ENCODE measurements at places on chromosomes 6 and 20.

DNA sequence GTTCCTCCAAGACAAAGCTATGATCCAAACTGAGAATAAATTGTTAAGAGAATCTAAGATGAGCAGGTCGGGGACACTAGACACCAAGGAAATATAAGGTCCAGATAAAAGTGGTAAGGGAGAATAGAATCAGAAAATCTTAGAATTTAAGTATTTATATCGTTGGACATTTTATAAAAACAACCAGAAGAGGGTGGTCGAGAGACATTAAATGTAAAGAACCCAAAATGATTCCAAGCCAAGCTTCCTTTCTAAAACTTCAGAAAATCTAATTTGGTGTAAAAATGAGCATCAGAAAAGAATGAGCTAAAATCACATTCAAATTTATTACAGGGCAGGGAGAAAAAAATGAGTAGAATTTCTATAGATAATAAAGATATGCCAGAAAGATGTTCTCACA lies 97.8 kb upstream of the OGFRL1 start:
- peak; percentile 41 for DNase-seq

- DNase-seq = no peak
These were observed 613.7 kb upstream of the FLRT3 start for GRCh38 chr20:14951105-14951504.

GRCh38 chr6:124371974-124372475 lies 568.4 kb downstream of the NKAIN2 start:
- no peak for DNase-seq

DNA sequence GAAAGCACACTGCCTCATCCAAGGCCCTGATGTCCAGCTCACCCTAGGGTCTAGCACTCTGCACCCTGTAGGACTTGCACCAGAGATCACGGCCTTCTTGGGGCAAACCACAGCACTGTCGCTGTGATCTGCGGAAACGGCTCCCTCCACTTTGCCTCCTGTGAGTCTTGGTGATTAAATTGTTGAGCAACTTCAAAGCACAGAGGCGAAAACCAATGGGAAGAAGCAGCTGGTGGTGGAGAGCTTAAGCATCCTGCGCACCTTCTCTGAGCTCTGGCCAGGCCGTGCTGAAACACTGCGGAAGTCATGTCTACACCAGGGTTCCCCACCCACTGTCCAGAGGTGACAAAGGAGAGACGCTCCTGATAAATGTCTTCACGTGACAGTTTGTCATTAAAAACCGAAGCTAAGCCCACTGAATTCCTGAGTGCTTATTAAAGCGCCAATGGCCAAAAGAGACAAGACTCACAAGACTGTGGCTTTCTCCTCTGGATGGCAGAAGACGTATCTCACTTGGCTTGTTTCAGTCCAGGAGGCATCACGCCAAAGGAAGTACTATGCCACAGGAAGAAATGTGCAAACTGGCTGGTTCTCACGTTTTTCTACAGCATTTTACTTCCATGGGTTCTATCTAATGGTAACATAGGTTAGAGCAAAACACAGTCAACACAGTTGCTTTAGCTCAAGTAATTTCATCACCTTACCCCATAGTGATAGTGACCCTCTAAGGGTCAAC lies 3.1 kb downstream of the RAMACL start:
- no peak for DNase-seq

GRCh38 chr6:47358440-47359225 lies 48.9 kb upstream of the TNFRSF21 start:
- no peak for DNase-seq

- DNase-seq = no peak
These were observed 409.3 kb upstream of the SULF2 start for GRCh38 chr20:48194583-48194982.

DNA sequence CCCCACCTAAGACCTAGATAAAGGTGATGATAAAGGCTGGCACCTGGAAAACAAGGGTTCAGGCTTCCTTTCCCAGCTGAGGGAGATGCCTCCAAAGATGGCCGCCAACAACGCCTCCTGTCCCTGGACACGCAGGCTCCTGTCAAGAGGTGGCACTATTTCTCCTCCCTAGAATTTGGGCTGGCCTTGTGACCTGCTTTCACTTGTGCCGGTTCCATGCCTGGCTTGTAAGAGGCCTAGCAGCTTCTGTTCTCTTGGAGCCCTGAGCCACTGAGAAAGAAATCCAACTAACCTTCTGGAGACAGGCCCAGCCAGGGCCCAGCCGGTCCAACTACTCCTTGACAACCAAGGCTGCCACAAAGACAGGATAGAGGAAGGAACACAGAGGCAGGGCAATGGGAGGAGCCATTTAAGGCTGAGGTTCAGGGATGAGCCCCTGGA lies 60.2 kb upstream of the RALY start:
- DNase-seq = no peak

- DNase-seq = no peak
These were observed 43.4 kb upstream of the BLCAP start for GRCh38 chr20:37571033-37571432.

DNA sequence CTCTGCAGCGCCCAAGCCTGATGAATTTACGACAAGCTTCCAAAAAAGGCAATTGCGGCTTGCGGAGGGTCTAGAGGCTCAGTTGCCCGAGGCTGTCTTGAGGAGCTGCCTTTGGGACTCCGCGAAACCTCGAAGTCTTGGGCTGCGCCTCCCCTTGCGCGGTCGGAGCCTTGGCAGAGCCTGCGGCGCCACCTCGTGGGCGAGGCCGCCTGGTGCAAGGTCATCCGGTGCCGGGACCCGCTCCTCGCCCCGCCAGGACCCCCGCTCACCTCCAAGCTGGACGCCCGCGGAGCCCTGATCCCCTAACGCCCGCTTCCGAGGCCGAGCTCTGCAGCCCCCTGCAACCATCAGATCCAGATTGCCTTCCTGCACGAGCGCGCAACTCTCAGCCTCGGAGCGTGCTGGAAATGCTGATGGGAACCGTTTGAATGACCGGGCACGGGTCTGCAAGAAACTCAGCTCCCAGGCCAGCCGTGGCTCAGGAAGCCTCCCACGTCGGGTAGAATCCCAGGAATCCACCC lies 14.9 kb upstream of the FAM210B start:
- DNase-seq = peak; percentile 35

- DNase-seq = no peak
These were observed 46.2 kb upstream of the LY86 start for GRCh38 chr6:6542357-6542756.

DNA sequence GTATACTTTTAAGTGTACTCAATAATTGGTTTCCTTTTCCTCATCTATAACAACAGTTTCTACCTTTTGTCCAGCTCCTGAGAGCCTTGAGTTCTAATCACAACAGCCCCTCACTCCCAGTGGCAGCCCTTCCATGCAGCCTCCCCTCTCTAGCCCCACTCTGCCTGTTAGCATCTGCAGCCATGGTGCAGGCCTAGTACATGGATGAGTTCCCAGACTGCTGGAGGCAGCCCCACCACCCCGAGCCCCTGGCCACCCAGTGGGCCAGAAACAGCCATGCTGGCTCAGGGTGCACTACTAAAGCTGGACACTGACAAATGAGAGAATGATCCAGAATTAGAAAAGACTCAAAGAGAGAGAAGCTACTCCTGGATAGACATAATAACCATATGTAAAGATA lies 9.7 kb upstream of the LPIN3 start:
- no peak for DNase-seq

- no peak for DNase-seq
These were observed 40.6 kb downstream of the HECA start for GRCh38 chr6:139175389-139175948.

DNA sequence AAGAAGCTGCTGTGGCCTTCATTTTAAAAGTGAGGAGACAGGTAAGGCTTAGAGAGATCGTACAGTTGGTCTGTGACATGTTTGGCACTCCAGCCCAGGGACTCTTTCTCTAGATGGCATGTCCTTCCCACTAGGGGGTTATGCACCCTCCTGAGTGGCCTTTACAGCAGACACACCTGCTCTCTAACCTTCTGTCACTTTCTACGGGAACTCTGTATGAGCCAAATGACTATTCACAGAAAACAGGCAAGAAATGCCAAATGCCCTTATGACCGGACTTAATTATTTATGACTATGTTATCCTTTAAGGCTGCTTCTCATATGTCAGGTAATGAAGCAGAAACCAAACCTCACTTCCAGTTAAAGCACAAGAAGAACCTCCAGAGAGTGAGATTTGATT lies 91.2 kb downstream of the MAP3K5 start:
- no peak for DNase-seq

GRCh38 chr20:51419231-51419630 lies 123.3 kb downstream of the NFATC2 start:
- no peak for DNase-seq

DNA sequence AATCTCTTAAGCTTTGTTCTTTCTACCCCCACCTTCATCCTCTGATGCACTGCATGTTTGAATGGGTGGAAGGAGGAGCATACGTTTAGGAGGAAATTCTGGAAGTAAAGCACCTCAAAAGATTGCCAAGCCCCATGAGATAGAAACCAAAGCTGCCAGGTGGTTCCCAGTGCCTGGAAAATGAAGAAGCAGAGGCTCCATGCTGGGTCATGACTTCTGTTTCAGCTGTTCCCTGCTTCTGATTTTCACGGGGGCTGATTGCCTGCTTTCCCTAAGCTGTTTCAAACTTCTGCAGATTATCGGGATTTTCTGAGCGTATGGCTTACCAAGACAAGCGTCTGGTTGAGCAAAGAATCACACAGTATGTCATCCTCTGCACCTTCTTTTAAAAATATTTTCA lies 87.5 kb upstream of the SYNDIG1 start:
- DNase-seq = no peak

GRCh38 chr6:36333931-36334725 lies 2.6 kb downstream of the BNIP5 start:
- no peak for DNase-seq
